Glomerular endothelial cell (primary cell): ENCODE measurements at places on chromosomes 12 and 14. TPM values are rescaled to one million over a fixed set of nuclear protein-coding genes. Genes with fewer than 3 reads are reported as not detected.

PDE3A gene
- 2.0 and 9.9 TPM in 2 replicates for total RNA-seq

CAPZA3 gene
- not detected in 2 replicates for total RNA-seq

OR6C2 gene
- total RNA-seq, result not detected in 2 replicates

OTUB2 gene
- 5.7 and 8.2 TPM in 2 replicates for total RNA-seq

KLRK1 gene
- not detected in 2 replicates for total RNA-seq

VASH1 gene
- 25.1 and 103 TPM in 2 replicates for total RNA-seq

TMTC1 gene
- 1.2 and 4.7 TPM in 2 replicates for total RNA-seq

DCAF11 gene
- 36.4 and 57.0 TPM in 2 replicates for total RNA-seq

ARHGAP5 gene
- 42.0 and 54.8 TPM in 2 replicates for total RNA-seq

CLEC6A gene
- not detected in 2 replicates for total RNA-seq

ITGA5 gene
- total RNA-seq, result 786 and 1,054 TPM in 2 replicates

GPR33 gene
- total RNA-seq, result not detected in 2 replicates

TEAD4 gene
- 33.3 and 47.5 TPM in 2 replicates for total RNA-seq

- DNase-seq, result no peak
These were observed 17.0 kb downstream of the VCPKMT start for GRCh38 chr14:50099335-50099734.

GRCh38 chr14:104421892-104422828, 157.4 kb upstream of the C14orf180 start:
- DNase-seq, result no peak

GRCh38 chr12:49706351-49707127, 666 bp downstream of the FMNL3 start:
- no peak for DNase-seq

- DNase-seq, result no peak
These were observed 5.5 kb downstream of the TNFAIP2 start for GRCh38 chr14:103128631-103129300.

GRCh38 chr12:105024928-105025327, 38.8 kb downstream of the NOPCHAP1 start:
- DNase-seq, result no peak

DNA sequence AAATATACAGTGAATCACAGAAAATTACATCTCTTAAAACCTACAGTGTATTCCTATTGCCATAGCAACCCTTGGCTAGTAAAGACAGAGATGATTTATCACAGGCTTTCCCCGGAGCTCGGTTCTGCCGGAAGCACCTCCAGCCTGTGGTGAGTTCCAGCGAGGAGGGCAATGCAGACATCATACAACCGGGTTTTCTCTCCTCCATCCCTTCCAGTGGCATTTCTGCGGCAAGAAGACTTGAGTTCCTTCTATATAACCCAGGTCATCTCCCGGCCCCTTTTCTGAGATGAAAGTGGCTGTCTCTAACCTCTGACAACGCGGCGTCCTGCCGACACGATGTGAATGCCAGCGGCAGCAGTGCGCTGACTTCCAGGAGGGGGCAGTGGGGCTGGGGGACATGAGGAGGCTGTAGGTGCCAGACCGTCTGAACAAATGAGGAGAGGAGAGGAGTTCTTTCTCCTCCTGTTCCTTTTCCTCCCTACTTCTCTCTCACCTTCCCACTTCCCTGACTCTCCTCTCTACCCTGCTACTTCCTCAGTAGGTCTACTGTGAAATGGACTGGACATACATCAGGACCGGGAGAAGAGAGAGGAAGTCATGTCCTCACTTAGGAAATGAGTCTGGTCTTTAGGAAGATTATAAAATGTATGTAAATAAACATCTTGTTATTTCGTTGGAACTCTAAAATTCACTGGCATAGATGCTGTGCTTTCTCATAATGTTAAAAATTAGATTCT, 68.6 kb upstream of the MAX start:
- DNase-seq, result peak; percentile 41

DNA sequence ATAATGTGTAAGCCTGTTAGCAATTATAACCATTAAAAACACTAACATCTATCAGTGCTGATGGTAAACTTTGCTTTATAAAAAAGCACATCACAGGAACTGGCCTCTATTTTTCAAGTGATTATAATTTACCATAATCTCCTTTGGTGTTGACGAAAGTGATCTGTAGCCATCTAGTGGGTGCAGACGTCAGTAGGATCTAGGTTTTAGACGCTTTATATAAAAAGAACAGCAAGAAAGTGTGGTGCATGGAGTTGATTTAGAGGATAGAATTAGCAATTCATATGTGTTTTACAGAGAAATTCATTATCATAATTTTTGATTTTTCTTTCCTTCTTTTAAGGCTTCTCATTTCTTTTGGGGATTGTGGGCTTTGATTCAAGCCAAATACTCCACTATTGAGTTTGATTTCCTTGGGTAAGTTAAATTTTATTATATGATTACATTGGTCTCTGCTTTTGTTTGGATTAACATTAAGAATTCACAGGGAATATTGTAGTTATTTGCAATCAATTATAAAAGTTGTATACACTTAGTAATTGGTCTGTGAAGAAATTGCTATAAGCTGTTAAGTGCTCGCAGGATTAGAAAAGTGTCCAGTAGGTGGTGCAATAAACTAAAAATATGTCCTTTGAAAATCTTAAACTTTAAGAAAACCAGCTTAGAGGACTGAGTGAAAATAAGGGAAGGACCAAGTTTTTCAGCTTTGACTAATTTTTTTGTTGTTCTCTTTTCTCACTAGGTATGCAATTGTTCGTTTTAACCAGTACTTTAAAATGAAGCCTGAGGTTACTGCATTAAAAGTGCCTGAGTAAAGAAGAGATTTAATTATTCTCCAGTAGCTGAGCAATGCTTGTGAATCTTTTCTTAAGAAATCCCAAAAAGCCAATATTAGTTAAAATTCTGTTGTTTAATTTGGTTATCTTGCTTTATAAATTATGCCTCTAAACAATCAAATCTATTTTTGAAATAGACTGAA, 59.5 kb downstream of the ETNK1 start:
- no peak for DNase-seq

DNA sequence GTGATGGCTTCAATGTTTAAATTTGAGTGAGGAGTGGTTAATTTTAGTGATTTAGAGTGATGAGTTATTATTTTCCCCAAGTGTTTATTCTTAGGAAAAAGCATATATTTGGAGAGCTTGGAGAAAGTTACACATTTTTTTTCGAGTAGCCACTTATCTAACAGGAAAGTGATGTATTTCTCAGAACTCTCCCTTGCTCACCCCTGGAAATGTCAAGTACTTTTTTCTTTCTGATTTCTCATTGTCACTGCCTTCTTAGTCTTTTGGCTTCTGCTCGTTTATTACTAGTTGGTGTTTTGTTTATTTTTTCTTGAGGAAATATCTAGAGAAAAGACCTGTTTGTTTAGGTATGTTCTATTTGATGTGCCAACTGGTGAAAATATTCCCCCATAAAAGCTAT, 58.8 kb downstream of the AEBP2 start:
- DNase-seq, result no peak

GRCh38 chr12:94788298-94788697, 137.9 kb upstream of the TMCC3 start:
- DNase-seq, result no peak

DNA sequence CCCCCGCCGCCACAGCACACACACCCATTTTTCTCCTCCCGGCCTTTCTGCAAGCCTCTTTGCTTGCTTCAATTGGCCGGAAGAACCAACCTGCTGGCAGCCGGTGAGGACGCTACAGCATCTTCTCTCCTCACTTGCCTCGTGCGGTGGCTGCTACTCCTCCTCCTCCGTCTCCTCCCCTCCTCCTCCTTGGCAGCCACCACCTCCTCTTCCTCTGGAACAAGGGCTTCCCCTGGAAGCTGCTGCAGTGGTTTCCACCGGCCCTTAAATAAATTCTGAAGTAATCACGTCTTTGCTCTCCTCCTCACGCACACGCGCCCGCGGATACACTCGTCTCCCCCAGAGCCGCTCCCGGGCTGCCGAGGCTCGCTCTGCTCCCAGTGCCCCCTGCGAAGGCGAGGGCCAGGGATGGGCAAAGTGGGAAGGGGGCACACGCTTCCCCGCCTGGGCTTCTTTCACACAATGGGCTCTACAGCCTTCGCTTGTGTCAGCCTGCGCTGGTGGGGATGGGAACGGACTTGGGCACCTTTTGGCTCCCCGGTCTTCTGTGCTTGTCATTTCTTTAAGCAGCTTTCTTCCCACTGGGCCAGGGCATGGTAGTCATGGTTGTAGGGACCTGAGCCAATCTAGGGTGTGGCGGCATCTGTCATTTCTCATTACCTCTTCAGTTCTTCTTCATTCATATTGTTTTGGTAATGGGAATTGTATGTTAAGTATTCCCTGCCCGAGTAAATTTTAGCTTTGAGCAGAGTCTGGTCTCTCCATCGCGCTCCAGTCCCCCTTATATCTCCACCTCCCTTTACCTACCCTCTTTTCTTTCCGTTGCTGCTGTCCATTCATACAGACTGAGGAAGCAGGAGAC, at the start of gene PPFIA2:
PPFIA2 (minus strand) TSS at position 161 of the 862 bp plus-strand sequence.
- DNase-seq, result no peak

DNA sequence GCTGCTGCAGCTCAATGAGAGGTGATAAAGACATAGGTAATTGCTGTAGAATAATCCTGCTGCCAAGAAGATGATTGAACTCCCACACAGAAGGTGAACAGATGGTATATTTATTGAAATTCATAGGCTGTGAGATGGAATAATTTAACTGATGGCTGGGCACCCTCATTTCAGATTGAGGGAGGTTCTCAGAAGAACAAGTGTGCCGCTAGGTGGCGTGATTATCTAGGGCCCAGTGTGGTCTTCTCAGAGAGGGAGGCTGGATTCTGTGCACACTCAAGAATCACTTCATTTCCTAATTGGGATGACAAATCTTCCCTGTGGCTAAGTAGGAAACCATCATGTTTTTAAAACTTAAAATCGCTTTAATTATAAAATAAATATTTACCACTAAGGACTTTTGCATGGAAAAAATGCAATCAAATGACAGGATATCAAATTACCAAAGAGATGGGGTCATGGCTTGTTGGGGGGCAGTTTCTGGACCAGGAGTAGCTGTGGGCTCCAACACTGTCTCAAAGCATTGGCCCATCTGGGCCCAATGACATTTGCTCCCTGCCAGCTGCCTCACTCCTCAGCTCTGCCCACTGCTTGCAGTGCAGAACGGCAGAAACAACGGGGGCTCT, 132.3 kb downstream of the SNAPC1 start:
- peak; percentile 36 for DNase-seq

DNA sequence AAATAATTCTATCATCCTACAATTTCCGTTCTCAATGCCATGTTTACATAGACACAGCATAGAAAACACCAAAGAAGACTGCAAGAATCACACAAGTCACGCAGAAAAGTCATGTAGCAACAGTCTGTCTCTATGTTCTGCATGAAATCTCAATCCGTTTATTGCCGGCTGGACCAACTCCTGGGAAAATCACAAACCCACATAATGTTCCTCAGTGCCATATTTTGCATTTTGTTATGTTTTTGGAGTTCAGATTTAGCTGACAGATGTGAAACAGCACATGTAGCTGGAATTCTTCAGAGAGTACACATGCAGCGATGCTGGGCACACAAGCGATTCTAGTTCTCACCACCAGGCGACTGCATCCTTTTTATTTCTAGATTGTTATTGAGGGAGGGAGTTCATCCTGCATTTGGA, 193.1 kb downstream of the APAF1 start:
- no peak for DNase-seq

DNA sequence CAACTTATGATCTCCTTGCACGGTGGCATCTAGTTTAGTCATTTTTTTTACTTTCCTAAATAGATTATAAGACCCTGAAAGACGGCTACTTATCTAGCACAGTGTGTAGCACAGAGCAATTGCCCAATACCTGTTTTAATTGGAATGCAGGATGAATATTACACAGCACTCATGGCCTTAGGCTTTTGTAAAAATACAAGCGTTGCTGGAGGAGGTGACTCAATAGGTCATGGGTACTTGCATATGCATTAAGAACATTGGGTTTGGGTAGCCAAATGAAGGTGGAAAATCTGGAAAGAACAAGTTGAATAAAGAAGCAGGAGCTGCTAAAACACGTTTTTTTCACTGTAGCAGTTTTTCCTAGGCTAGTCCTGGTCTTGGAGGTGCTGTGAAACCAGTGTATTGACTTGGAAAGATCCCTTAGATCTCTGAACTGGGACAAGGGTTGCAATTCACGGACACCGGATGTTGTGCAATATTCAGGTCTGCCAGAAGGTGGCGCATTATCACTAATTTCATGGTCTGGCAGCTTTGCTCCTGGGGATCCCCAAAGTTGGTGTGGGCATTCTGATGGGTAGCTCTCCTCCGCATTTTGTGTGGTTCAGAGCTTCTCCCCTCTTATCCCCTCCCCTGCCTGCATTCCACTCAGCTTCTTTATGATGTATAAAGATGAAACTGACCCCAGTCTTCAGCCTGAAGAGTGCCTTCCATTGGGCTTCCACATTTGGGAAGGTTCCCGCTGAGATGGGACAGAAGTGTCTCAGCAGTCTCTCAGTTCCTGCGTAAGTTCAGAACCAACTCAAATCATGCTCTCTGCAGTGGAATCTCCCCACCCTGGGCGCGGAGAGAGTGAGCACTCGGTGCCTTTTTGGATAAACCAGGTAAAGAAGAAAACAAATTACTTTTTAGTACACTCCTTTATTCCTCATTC, 278.3 kb downstream of the NRXN3 start:
- DNase-seq, result no peak

GRCh38 chr14:93033084-93033982, 82.4 kb downstream of the ITPK1 start:
- DNase-seq, result no peak

DNA sequence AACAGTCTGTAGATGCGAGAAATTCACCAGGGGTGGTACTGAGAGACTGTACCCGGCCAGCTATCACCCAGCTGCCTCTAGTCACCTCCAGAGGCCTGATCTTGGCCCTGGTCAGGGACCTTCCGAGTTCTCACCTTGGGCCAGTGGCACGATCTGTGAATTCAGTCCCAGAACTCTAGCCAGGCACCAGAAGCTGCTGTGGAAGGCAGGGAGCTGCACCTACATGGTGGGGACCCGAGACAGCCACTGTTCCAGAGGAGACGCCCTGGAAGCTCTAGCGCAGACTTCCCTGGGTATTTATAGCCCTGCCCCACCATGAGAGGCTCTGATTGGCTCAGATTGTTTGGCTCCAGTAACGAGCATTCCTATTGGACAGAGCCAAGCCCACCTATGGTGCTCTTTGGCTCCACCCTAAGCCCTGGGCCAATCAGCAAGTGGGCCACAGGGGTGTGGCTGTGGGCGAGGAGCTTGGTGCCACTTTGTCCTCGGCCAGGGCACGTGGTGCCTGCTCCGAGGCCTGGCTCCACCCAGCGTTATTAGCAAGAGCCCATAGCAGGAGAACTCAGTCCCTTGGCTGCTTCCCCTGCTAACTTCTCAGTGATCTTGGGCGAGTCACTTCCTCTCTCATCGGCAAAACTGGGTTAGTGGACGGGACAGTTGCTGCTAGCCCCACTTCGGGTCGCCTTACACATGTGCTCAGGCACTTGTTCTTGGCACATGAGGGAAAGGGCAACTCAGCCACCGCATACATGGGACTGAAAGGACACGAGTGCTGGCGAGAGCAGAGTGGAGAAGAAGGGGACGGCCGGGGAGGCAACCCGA, 89.0 kb upstream of the BCL11B start:
- no peak for DNase-seq
